ENCODE measurements at places on chromosomes 12 and 14.

GRCh38 chr12:4026020-4026358 lies 152.8 kb upstream of the PARP11 start:
- DNase-seq = no peak

- no peak for DNase-seq
These were observed 11.2 kb downstream of the AHSA1 start for GRCh38 chr14:77469067-77469505.

DNA sequence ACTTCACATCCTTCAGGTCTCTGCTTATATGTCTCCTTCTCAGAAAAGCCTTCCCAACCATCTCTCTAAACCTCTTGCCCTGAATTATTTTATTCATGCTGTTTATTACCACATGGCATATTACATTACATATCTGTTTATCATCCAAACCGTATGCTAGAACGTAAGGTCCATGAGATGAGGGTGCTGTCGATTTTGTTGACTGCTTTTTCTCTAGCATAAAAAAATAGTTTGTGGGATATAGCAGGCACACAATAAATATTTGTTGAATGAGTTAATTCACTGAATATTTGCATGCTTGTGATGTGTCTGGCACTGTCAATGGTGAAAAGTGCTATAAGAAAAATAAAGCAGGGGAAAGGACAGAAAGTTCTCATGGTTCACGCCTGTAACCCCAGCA lies 22.9 kb downstream of the SAMD4A start:
- no peak for DNase-seq

DNA sequence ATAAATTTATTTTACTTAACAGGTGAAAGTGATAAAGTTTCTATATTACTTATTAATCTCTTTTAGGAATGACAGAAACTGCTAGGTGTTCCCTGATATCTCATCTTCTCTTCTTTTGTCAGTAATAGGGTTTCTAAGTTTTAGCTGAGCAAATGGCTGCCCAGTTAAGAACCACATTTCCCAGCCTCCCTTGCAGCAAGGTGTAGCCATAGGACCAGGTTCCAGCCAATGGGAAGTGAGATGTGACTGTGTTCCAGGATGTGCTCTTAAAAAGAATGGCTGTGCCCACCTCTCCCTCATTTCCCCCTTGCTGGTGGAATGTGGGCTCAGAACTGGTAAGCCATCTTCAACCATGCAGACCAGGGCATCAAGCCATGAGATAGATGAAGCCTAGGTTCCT lies 165.6 kb downstream of the HELB start:
- DNase-seq = no peak

GRCh38 chr14:93019970-93020369 lies 95.8 kb downstream of the ITPK1 start:
- no peak for DNase-seq

- peak; percentile 99 for DNase-seq
These were observed 2.0 kb upstream of the GAPDH start for GRCh38 chr12:6532051-6532926.

- DNase-seq = no peak
These were observed 57.4 kb downstream of the FOXN3 start for GRCh38 chr14:89359477-89360222.

DNA sequence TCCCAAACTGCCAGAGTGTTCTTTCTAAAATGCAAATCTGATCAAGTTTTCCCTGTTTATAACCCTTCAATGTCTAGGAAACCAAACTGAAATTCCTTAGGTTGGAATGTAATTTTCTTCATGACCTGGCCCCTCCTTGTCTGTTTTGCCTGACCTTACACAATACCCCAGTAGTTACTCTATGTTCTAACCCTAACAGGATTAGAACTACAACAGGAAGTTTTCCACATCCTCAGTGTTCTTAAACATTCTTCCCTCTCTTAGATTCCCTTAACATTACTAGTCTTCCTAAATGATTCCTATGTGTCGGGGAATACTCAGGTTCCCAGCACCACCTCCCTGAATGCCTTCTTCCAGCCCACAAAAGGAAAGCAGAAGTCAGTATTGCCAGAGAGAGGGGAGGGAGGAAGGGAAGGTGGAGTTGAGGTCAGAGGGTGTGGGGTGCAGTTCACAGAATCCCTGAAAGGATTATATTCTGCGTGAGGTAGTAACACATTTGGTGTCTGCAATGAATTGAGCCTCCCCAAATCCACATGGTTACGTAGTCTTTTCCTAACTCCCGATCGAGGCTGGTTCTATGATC lies 72.6 kb downstream of the BBS10 start:
- DNase-seq = no peak

DNA sequence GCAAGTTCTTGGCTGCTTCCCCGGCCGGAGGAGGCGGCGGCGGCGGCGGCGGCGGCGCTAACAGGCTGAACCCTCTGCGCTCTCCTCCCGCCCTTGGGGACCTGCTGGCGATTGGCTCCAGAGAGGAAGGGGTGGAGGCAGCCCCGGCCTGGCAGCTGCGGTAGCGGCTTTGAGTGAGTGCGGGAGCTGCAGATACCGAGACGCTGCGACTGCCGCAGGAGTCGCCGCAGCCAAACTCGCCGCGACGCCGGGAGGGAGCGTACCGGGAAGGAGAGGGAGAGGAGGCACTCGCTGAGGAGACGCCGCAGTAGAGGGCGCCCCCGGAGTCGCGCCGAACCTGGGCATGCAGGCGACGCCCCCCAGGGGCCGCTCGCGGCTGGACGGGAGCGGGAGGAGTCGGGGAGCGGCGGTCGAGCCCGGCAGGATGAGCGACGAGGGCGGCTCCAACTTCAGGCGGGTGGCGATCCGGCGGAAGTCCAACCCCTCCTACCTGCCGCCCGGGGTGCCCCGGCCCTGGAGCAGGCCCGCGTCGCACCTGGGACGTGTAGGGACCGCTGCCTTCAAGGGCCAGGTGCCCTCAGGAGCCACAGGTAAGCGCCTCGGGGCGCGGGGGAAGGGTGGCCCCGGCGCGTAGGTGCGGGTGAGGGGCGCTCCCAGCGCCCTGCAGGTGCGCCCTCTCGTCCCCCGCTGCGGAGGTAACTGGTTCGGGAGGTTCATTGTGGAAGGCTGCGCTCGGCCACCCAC lies at the start of gene FGD4:
TSS of gene FGD4 (plus strand) at position 189 of the 744 bp plus-strand sequence.
- peak; percentile 97 for DNase-seq

DNA sequence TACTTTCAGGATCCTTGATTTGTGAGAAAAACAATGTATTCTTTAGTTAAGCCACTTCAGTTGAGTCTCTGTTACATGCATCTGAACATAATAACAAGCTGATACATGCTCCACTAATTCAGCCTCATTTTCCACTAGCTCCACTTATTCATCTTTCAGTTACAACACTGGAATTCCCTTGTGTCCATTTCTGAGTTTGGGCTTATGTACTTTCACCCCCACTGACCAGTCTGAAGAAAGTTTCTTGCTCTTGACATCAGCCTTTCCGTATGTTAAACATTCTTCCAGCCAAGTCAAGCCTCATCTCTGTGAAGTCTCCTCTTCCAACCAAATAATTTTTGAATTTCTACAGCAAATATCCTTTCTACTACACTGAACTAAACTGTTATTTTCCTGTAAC lies 592.5 kb upstream of the NOVA1 start:
- no peak for DNase-seq

- no peak for DNase-seq
These were observed 27.2 kb upstream of the ANO4 start for GRCh38 chr12:100767371-100767770.

DNA sequence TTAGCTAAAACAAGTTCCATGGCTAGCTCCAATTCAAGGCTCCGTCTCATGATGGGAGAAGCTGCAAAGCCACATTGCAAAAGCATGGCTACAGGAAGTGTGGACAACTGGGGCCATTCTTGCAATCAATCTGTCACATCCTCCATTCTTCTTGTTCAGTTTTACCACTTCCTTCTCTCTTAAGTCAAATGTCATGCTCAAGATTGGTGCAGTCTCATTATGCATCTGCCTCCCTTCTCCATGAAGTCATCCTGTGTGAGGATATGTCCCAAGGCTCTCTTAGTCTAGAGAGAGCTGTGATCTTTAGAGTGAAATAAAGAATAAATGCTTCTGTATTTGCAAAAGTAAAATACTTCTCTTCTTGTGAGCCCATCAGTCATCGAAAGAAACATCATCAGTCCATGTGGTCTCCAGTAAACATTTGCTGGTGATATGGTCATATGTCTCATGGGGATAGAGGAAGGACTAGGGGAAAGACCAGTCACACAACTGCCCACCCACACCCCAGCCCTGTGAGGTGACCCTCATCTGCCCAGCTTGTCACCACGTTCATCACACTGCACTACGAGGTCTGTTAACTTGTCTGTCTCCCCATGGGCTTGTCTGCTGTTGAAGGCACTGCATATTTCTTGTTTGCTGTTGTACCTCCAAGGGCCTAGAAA lies 303.0 kb downstream of the NUAK1 start:
- no peak for DNase-seq

DNA sequence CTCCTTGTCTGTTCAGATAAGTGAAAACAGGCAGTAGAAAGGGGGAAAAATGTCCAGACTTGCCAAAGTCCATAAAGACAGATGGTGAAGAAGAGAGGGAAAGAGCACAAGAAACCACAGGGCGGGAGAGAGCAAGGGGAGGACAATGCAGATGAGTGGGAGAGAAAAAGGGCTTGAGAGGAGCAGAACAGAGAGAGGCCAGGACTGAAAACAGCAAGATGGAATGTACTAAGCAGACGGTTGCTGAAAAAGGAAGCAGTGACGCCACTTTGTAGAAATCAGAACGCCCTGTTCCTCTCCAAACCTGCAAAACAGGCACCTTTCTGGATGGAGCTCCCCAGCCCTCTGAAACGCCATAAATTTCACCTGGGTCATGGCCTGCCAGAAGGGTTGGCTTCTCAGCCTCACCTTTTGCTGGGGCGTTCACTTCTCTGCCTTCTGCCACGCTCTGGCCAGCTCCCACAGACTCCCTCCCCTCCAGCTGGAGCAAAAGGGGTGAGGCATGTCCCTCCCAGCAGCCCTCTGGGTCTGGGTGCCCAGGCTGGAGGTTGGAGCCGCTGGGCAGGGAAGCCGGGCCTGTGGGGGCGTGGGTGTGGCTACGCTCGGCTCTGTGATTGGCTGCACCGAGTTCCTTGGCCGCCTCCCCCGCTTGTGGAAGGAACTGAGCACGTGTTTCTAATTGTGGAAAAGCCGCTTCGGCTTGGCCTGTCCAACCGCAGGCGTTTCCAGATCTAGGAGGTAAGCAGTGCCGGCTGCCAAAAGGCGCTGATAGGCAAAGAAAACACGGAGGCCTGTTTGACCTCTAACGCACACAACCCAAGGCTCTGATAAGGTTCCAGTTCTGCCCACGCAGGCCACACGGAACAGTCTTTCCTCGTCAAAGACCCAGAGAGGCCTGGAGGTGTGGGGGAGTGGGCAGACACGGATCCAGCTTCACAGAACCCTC lies 29.3 kb downstream of the SLC7A8 start:
- DNase-seq = no peak

GRCh38 chr12:79706156-79706555 lies 15.4 kb upstream of the PAWR start:
- no peak for DNase-seq

- no peak for DNase-seq
These were observed 24.3 kb downstream of the GEMIN2 start for GRCh38 chr14:39138440-39138839.

GRCh38 chr12:67456431-67456901 lies 187.3 kb downstream of the CAND1 start:
- no peak for DNase-seq

DNA sequence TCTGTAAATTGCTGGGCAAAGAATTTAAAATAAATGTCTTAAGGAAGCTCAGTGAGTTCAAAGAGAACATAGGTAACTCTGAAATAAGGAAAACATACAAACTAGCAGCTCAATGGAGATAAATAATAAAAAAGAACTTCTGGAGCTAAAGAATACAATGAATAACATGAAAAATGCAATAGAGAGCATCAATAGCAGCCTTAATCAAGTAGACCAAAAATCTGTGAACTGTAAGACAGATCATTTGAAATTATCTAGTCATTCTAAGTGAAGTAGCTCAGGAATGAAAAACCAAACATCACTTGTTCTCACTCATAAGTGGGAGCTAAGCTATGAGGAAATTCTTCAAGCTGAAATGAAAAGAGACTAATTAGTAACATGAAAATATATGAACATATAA lies 5.8 kb upstream of the ABCC9 start:
- DNase-seq = peak; percentile 4

DNA sequence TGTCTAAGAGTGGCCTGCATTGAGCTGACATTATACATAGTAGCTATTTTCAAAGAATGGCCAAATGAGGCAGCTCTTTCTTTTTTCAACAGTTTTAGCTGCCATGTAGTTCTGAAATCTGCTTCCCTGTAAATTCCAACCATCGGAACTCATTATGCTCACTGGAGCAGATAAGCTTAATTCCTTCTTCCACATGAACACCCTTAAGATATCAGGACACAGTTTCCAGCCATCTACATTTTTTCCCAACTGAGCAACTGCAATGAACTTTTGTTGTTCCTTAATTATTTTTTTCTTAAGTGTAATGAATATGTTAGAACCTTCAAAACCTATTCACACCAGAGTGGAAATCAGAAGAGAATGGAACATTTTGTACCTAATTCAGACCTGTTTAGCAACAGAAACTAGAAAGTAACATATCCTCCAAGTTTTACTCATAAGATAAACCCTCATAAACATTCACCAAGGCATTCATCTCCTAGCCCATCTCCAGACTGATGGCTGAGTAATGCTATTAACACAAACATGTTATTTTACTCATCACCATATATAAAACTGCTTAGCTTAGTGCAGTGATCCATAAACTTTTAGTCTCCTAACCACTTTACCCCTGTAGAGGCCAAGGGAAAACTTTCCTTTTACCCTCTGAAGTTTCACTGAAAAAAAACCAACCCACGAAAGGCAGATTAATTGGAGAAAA lies 296.1 kb upstream of the SYT1 start:
- DNase-seq = peak; percentile 86
